Subcutaneous adipose tissue (tissue), 4 donors: ENCODE measurements at places on chromosomes 1 and 21. TPM values are rescaled to one million over a fixed set of nuclear protein-coding genes. Genes with fewer than 3 reads are reported as not detected.

PRMT2 gene
- total RNA-seq, result 68.0 TPM

MATN1 gene
- not detected for total RNA-seq

TRABD2B gene
- total RNA-seq, result 0.16 TPM

ZFP69 gene
- total RNA-seq, result 2.9 TPM

BATF3 gene
- total RNA-seq, result 2.7 TPM

LINGO4 gene
- not detected for total RNA-seq

TINAGL1 gene
- total RNA-seq, result 140 TPM

PTCH2 gene
- 0.68 TPM for total RNA-seq

SHE gene
- 23.3 TPM for total RNA-seq

EXOC8 gene
- total RNA-seq, result 13.9 TPM

VWA1 gene
- total RNA-seq, result 6.3 TPM

BTBD19 gene
- total RNA-seq, result 1.8 TPM

CDA gene
- not detected for total RNA-seq

DISP3 gene
- total RNA-seq, result not detected

SYCP1 gene
- 0.44 TPM for total RNA-seq

PROK1 gene
- total RNA-seq, result not detected

TNFRSF18 gene
- not detected for total RNA-seq

DNMT3L gene
- not detected for total RNA-seq

COL8A2 gene
- 1.1 TPM for total RNA-seq

RALGPS2 gene
- total RNA-seq, result 14.8 TPM

GFI1 gene
- not detected for total RNA-seq

AMY2B gene
- 49.2 TPM for total RNA-seq

TNFRSF1B gene
- total RNA-seq, result 56.2 TPM

OLFM3 gene
- total RNA-seq, result not detected

CR1 gene
- total RNA-seq, result 23.1 TPM

MRAP gene
- 31.9 TPM for total RNA-seq

ATP5PF gene
- total RNA-seq, result 119 TPM

PLA2G4A gene
- 9.4 TPM for total RNA-seq

CD5L gene
- not detected for total RNA-seq

TMEM200B gene
- 6.7 TPM for total RNA-seq

EDARADD gene
- 0.66 TPM for total RNA-seq
